HCT116 (cell line): ENCODE measurements at places on chromosomes 6 and 20. TPM values are rescaled to one million over a fixed set of nuclear protein-coding genes. Genes with fewer than 3 reads are reported as not detected.

DNA sequence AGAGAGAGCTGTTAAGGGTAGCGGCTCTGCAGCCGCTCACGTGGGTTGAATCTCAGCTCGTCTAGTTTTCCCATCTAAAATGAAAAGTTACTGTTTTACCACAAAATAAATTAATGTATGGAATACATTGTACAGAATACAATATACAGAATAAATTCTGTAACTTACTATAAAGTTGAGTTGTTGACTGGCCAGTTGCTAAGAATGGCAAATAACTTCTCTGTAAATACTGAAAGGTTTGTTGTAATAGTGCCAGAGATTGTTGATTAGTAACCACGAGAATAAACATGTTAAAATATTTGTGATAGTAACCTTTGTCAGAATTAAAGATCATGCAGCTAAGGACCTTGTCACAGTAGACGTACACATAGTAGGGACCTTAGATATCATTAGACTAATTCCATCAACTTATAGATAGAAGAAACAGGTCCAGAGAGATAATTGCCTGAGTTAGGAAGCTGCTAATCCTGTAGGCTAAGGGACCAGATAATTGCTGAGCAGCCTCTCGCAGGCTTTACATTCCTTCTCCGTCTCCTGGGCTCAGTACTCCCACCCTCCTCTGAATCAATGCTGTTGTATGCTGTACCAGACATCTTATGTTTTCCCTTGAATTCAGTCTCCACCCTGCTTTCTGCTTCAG lies 544 bp upstream of the NRM start:
- DNase-seq: no peak

- DNase-seq: no peak
These were observed 67.0 kb upstream of the TMEM30A start for GRCh38 chr6:75351570-75351969.

GRCh38 chr6:159693894-159694545 lies 979 bp upstream of the SOD2 start:
- no peak for DNase-seq

DNA sequence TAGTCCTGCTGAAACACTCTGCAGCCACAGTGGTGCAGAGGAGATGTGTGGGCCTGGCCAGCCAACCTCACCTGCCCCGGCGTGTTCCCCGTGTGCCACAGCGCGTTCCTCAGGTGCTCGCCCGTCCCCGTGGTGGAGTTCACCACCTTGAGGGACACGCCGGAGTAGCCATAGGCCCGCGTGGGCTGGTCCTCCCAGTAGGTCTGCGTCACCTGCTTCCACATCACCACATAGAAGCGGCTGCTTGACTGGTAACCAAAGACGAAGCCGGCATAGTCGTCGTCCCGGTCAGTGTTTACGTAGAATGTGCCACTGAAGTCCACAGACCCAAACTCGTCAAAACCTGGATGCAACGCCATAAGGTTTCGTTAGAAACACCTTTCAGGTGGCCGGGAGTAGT lies 31.5 kb downstream of the THBS2 start:
- no peak for DNase-seq

DNA sequence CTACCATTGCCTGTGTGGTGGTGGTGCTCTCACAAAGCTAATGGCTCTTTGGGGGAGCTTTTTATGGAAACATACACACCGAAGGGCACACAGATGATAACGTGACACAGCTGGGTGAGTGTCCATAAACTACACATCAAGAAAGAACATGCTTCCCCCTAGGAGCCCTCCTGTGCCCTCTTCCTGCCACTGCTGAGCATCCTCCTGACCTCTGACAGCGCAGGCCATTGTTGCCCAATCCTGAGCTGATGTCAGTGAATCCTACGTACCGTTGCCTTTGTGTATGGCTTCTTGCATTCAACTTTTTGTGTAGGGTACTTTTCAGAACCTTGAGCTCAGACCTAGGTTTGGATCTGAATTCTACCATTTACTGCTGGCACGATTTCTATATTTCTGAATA lies 65.8 kb upstream of the SLC22A1 start:
- DNase-seq: no peak

DNA sequence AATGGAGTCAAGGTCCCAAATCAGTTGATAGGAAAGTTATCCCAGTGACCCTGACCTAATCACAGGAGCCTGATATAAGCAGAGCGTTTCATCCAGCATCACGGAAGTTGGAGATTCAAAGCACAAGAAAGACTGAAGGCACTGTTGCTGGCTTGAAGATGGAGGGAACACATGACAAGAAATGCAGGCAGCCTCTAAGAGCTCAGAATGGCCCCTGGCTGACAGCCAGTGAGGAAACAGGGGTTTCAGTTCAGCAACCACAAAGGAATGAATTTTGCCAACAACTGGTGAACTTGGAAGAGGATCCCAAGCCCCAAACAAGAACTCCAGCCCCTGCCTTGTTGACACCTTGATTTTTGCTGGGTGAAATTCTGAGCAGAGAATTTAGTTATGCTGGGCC lies 778.5 kb downstream of the MAFB start:
- DNase-seq: no peak

Gene OR2J3
- not detected for total RNA-seq
